DMS79 (cell line): ENCODE measurements at places on chromosomes 2 and 18.

- no peak for DNase-seq
These were observed 42.3 kb downstream of the IL1R2 start for GRCh38 chr2:102033750-102034682.

- DNase-seq = no peak
These were observed 571 bp downstream of the EEF1B2 start for GRCh38 chr2:206160125-206160806.

DNA sequence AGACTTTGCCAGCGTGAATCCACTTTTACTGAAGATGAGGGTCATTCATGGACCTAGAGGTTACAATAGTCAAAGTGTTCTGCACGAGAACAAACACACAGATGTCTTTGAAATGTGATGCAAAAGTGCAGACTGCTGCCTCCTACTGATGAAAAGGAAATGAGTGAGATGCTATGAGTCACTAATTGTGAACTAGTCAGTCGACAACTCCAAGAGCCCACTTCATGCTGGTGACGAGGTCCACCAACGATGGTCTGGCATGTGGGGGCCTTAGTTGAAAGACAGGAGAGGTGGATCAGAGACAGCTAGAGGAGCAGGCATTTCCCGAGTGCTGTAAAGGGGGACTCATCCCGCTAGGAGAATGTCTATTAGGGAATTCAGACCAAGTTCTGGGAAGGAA, 17.1 kb upstream of the ZNF236 start:
- no peak for DNase-seq

- no peak for DNase-seq
These were observed 22.3 kb upstream of the TYMS start for GRCh38 chr18:635171-635570.

DNA sequence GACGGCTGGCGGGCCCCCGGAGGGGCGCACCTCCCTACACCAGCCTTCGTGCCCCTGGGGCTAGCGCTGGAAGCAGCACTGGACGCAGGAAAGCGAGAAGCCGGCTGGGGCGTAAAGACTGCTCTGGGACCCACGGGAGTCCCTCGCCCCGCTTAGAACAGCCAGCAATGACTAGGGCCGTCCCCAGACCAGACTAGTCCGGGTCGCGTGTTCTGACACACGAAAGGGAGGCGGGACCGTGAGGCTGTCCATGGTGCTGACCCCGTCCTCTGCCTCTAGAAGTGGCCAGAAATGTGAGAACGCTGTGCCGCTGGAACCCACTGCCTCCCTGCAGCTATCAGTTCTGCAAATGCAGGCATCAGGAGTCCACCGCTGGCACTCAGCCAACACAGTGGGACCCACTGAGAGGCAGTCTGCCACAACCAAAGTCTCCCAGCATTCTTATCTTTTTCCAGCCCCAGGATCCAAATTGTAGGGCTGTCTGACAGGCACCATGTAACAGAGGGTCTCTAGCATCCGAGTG, at the start of gene UCN:
TSS of gene UCN (minus strand) at position 87 of the 523 bp plus-strand sequence. CDS start 550 bp downstream, outside the sequence.
- no peak for DNase-seq

DNA sequence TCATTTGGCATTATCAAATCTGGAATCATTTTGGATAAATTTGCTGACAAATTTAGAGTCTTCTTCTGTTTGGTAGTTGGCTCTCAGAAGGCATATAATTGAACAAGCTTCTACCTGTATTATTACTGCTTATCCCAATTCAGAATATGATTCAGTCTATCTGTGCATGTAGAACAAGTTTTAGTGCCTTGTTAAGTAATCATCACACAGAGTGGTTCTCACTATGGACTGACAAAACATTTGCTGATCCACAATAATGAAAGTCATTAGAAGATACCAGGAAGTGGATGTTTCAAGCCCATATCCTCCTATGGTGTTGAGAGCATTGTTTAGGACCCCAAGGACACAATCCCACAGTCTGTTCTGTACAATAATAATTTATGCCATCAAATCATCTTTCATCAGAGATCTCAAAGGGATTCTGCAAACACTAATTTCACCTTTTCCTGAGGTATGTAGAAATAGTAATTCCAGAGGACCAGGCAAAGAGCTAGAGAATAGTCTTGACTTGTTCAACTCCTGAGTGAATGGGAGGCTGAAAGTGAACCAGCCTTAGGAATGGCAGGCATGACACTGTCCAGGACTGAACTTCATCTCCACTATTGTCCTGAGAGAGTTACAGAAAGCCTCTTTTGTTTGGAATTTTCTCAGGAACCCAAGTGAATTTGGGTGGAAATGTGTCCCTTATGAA, 29.6 kb upstream of the DSC1 start:
- no peak for DNase-seq

DNA sequence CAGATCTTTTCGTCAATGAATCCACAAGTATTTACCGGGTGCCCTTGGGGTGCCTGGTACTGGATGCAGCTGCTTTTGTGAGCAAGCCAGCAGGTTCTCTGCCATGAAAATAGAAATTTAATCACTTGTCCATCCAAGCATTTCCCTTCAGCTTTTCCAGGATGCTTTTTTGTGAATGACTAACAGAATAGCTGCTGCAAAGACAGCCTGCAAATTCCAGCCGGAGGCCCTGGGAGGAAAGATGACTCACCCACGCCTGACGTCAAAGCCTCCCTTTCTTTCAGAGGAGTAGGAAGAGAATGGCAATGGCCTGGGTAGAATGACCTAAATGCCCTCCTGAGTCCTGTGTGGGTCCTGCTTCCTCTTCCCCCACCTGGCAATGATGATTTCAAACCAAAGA, 111.9 kb downstream of the AP1S3 start:
- DNase-seq = no peak

DNA sequence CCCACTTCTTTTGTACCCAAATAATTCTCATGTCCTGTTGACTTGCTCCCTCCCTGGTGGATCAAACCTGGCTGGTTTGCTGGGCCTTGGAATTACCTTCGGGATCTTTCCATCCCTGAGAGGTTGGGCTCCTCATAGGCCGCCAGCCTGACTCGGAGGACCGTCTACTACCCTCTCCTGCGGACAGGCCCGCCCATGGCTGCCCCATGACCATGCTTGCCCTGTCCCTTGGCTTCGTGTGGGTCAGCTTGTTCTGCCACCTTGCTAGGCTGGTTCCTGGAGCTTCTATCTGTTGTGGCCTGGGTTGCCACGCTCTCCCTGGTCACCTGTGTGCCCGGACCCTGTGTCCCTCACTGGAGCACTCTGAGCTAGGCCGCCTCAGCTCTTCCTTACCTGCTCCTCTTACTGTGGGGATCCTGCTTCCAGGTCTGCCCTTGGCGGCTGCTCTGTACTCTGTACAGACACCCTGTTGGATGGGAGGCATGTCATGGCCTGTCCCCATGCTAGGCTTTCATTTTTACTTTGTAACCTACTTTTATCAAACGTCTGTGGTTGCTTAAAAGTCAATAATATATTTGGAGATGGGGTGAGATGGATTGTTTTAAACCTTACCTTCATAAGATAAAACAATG, 29.7 kb upstream of the FHL2 start:
- DNase-seq = no peak

DNA sequence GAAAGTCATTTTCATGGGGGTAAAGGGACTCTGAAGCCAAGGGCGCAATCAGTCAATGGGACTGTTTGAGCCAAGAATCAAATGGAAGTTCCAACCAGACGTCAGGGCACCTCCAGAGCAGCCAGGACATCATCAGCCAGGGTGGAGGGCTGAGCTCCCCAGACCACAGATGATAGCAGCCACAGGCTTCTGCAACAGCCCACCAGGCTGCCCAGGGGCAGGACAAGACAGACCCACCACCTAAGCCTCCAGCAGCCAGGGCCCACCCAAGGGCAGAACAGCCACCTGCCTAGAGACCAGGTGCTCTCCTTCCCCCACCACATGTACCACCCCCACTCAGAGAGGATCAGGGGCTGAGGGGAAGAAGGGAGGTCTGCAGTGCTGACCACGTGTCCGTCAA, 53.8 kb upstream of the SLC66A3 start:
- no peak for DNase-seq

GRCh38 chr2:23498943-23499342, 114.0 kb downstream of the KLHL29 start:
- DNase-seq = no peak

- DNase-seq = no peak
These were observed 34.8 kb downstream of the ABHD3 start for GRCh38 chr18:21669736-21670285.

- no peak for DNase-seq
These were observed 52.7 kb downstream of the SMAD4 start for GRCh38 chr18:51082571-51083267.

- no peak for DNase-seq
These were observed 67.3 kb upstream of the CSRNP3 start for GRCh38 chr2:165402162-165402561.

DNA sequence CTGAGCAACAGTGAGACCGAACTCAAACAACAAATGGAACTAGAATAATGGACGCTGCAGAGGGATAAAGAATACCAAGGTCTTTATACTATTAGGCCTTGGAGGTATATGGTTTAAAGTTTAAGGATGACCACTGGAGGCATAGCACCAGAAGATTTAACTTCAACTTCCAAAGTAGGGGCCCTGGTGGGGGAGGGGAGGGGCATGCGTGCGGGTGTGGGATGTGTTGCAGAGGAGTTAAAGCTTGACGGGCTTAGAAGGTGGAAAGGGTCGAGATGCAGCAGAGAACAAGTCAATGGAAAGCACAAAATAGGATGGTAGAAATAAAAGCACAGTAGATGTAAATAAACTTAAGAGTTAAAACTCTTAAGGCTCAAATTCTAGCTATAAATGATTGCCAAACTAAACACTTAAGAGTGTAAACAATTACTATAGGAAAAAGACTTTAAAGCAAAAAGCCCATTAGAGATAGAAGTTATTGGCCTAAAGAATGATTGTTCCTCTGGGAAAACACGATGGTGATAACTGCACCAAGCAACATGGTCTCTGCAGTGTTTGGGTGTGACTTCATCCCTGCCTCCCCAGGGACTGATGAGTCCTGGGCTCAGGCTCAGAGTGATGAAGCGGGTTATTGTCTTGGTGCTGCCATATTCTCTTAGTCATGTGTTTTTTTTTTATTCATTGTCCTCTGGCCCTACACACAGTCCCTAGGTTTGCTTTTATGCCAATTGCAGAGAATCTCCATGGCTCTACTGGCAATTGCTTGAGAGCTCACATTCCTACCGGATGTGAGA, 13.0 kb downstream of the RRM2 start:
- DNase-seq = peak; percentile 7

GRCh38 chr2:24457696-24458386, 33.2 kb upstream of the NCOA1 start:
- DNase-seq = no peak

DNA sequence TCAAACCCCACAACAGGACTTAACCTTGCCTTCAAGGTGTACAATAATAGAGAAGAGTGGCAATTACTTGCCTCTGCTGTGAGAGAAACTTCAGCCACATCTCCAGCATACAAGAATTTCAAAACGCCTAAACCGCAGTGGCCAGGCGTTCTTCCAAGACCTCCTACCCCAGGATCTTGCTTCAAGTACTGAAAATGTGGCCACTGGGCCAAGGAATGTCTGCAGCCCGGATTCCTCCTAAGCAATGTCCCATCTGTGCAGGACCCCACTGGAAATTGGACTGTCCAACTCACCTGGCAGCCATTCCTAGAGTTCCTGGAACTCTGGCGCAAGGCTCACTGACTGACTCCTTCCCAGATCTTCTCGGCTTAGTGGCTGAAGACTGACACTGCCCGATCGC, 2.8 kb upstream of the CYB5A start:
- DNase-seq = no peak

- DNase-seq = no peak
These were observed 433.6 kb downstream of the LPIN1 start for GRCh38 chr2:12180031-12180430.

- no peak for DNase-seq
These were observed 494.1 kb downstream of the DLGAP1 start for GRCh38 chr18:3960977-3961376.

DNA sequence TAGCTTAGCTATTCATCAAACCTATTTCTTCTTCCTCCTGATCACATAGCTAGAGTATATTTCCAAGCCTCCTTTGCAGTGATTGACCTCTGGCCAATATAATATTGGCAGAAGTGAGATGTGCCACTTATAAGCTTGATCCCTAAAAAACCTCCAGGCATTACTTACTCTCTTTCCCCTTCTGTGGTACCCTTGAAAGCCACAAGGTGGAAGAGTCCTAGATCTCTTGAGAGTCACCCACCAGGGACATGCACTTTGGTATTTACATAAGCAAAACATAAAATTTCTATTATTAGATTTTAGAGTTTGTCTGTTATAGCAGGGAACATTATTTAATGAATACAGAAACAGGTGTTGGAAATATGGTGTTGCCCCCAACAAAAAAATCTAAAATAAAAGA, 112.0 kb downstream of the EXOC6B start:
- DNase-seq = no peak

- no peak for DNase-seq
These were observed 304.3 kb downstream of the HRH4 start for GRCh38 chr18:24764766-24765165.

- no peak for DNase-seq
These were observed 8.3 kb downstream of the DLX1 start for GRCh38 chr2:172093416-172094293.

DNA sequence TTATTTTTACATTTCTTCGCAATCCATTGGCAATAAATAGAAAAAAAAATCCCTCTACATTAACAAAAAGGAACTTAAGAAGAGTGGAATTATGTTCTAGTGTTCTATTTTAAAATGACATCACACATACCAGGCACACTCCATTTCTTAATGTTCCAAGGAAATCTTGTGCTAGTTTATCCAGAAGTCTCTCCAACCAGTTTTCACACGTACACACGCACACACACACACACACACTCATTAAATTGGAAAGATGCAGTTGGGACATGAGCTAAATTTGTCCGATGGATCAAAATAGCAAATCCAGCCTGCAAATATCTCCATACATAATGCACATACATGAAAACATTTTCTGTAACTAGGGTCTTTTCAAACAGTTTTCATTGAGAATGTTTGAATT, 78.3 kb downstream of the KCNJ3 start:
- DNase-seq = no peak

DNA sequence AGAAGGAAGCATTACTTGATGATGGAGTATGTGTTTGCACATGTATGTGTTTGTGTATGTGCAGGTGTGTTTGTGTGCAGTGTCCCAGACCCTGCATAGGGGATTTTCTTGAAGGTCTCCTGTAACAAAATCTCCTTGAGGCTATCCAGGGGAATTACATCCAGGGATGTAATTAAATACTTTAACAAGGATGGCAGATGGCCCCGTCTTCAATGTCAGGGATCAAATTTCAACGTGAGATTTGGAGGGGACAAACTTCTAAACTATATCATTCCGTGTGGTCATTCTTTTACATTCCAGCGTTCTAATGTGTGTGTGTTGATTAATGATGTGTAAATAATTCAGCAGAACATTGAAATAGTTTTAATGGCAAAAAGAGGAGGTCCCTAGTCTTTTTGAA, 3.3 kb downstream of the UGT1A9 start:
- DNase-seq = no peak

GRCh38 chr2:27922842-27923241, 32.3 kb downstream of the BABAM2 start:
- no peak for DNase-seq

GRCh38 chr2:125839945-125840344, 816.0 kb upstream of the GYPC start:
- DNase-seq = no peak

- DNase-seq = no peak
These were observed 5.8 kb downstream of the ASIC4 start for GRCh38 chr2:219520079-219520478.
